ENCODE measurements at places on chromosomes 12 and 14.
A peak's percentile ranks its signal among the peaks of the same experiment; 100 is the strongest.

DNA sequence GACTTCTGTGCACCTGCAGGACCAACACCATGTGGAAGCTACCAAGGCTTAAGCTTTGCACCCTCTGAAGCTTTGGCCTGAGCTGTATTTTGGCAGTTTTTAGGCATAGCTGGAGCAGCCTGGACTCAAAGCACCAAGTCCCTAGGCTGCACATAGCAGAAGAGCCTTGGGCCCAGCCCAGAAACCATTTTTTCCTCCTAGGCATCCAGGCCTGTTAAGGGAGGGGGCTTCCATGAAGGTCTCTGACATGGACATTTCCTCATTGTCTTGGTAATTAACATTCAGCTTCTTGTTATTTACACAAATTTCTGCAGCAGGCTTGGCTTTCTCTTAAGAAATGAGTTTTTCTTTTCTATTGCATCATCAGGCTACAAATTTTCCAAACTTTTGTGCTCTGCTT is 475.8 kb upstream of the FLRT2 start:
- DNase-seq, result no peak

DNA sequence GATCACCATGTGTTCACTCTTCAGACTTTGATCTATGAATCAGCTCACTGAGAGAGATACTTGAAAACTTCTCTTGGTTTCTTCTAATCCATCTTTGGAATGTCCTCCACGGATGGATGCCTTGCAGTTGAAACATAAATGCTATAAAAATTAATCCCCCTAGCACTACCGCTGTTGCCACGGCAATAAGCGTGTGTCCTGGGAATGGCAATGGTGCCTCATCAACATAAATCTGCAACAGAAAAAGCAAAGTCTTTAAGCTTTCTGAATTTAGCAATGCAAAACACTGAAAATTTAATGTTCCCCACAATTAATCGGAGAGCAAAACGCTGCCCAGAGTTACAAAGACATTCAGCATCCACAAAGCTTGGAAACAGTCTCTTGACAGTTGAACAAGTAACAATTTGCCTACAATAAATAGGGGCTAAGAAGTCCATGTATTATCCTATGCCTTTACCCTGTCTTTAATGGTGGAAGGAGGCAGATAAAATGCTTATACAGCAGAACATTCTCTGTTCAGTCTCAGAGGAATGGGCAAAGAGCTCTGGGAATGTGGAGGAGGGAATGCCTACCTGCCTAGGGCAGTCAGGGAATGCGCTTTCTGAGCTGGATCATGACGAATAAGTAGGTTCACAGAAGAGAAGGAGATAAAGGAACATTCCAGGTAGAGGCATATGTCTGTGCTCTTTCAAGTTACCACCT is 70.9 kb upstream of the PPP4R3A start:
- DNase-seq, result no peak

DNA sequence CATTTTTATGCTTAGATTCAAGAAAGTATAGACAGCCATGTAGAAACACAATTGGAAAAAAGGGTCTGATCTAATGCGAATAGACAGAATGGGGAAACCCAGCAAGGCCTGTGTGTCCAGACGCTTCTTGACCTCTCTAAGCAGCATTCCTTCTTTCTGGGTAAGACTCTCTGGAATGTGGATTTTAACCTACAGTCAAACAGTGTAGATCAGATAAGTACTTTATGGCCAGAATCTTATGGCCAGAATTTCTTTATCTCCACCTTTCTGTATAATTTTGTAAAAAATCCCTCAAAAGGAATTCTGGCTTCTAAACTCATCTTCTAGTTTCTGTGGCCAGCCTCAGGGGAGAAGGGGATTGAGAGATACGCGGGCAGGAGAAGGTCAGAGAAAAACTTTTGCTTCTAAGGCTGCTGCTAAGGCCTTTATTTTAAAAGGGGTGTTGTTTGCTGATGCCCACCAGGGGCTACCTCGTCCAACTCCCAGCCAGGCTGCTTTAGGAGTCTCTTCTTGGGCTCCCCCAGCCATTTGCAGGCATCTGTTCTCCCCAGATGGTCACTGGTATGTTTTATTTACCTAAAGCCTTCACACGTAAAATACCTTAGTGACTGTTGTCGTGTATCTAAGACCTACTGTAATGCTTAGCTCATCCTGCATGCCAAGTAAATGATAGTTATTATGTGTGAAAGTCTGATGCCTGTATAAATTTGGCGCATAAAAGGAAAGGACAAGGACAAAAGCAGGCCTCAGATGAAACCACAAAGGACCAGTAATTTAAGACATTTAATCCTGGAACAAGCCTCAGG is 68.4 kb downstream of the ANO6 start:
- DNase-seq, result no peak

DNA sequence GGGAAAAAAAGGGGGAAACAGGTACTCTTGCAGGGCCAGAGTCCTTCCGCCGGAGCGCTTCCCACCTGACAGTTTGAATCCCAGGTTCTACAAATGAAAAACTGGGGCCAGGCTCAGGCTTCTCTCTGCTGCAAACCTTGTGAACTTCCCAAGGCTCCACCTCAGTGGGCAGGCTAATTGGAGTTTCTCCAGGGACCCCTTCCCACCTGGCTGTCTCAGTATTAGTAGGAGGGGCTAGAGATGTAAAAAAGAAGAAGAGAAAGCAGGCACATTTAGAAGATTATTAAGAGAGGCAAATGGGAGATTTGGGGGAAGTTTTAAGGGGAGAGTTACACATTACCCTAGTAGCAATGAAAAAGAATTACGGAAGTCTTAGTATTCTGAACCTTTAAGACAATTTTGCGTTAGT is 20.0 kb upstream of the CLEC2D start:
- no peak for DNase-seq

DNA sequence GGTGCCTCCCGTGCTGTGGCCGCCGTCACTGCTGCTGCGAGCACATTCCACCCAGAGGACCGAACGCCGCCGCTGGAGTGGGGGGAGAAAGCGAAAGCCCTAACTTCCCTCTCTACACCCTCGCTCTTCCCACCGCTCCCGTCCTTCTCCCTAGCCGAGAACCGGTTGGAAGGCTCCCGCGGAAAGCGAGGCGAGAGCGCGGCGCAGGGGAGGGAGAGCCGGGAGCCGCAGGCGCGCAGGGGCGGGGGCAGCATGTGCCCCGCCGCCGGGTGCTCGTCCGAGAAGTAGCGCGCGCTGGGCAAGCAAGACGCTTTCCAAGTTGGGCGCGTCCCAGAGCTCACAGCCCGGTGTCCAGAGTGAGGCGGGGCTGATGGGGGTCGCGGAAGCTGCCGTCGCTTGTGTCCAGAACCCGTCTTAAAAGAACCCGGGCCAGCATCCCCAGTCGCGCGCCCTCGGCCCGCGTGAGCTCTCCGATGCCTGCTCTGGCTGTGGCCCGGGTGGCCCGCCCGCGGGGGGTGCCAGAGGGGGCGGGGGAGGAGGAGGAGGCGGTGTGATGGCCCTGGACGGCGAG is at the start of gene TRHDE:
TRHDE (plus strand) TSS at position 280 of the 571 bp plus-strand sequence; CDS start at position 554, 274 bp downstream.
- DNase-seq, result no peak

- peak; percentile 70 for DNase-seq
Observed at GRCh38 chr14:23071244-23071920, 14.1 kb upstream of the CDH24 start.

DNA sequence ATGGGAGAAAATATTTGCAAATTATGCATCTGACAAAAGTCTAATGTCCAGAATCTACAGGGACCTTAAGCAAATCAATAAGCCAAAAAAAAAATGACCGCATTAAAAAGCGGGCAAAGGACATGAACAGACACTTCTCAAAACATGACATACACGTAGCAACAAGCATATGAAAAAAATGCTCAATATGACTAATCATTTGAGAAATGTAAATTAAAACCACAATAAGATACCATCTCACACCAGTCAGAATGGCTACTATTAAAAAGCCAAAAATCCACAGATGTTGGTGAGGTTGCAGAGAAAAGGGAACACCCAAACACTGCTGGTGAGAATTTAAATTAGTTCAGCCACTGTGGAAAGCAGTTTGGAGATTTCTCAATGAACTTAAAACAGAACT is 16.1 kb downstream of the PAWR start:
- no peak for DNase-seq

- no peak for DNase-seq
Observed at GRCh38 chr12:26830783-26831551, 2.0 kb downstream of the ITPR2 start.

- no peak for DNase-seq
Observed at GRCh38 chr14:79721399-79722084, 489.8 kb downstream of the DIO2 start.

- no peak for DNase-seq
Observed at GRCh38 chr12:119412811-119413794, 78.6 kb downstream of the CCDC60 start.

DNA sequence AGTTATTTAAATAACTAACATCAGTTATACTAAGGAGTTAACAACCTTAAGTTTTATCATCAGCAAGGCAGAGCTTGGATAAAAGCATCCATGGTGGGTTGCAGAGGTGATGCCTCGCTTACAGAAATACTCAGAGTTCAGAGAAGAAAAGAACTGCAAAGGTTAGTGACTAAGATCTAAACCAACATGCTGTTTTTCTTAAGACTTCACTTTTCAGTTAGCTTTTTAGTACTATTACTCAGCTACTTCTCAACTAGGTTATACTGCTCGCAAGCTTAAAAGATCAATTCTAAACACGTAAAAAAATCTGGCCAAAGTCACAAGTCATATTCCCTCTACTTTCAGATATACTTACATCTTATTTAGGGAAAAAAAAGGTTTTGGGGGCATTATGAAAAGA is 2.8 kb downstream of the PPP1CC start:
- DNase-seq, result no peak

DNA sequence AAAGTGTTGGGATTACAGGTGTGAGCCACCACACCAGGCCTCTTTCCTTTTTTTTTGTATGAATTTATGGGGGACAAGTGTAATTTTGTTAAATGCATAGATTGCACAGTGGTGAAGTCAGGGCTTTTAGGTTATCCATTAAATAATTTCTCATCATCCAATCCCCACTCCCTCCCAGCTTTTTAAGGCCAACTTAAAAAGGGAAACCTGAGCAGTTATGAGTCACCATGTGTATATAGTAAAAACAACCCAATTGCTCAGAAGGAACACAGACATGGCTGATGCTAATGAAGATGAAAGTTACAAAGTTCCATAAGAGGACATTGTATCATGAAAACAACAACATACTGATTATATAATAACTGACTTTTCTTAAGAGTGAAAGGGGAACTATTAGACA is 25.6 kb upstream of the ARID2 start:
- no peak for DNase-seq

DNA sequence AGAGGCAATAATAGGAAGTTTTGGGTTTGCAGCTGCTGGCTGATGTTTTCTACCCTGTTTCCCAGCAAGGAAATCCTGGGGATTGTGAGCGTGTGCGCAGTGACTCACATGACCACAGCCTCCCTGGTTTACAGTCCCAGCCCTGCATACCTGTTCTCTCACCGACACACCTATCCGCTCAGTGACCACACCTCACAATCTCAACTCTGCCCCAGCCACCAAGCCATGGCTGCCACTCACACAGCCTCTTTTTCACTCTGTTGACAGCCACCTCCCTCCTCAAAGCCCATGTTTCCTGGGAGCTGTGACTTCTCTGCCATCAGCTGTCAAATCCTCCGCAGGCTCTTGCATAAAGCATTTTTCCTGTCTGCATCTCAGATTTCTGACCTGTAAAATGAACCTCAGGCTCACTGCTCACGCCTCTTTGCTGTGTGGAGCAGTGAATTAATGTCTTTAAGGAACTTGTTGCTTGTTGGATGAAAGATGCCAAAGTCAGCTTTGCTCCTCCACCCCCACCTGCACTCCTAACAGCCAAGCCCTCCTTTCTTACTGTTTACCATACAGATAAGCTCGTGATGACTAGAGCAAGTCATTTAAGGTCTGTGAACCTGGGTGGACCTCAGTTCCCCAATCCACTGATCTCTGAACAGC is 43.5 kb downstream of the B4GALNT3 start:
- no peak for DNase-seq

GRCh38 chr14:65332141-65332871 is 80.2 kb upstream of the FUT8 start:
- DNase-seq, result no peak

- no peak for DNase-seq
Observed at GRCh38 chr12:31582155-31582554, 8.8 kb downstream of the DENND5B start.

- DNase-seq, result no peak
Observed at GRCh38 chr12:47839214-47839876, 19.6 kb upstream of the HDAC7 start.

GRCh38 chr14:50600849-50601248 is 40.9 kb downstream of the ATL1 start:
- DNase-seq, result no peak

DNA sequence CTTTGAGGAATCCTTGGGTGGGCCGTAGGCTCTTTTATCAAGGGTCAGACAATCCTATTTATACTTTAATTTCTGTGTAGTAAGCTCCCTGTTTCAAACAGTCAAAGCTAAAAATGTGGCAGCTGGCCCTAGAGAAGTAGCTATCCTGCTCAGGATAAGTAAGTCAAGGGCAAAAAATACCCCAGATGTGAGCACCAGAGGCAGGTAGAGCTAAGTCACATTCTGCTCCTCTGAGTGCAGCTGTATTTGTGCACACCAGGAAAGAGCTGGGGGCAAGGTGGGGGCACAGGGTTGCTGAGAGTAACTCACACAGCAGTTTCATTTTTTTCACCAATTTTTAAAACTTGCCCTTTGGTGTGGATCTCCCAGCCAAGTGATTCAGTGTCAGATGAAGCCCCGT is 5.3 kb downstream of the ETV6 start:
- DNase-seq, result no peak

- no peak for DNase-seq
Observed at GRCh38 chr12:16136219-16136988, 141.1 kb downstream of the SLC15A5 start.

DNA sequence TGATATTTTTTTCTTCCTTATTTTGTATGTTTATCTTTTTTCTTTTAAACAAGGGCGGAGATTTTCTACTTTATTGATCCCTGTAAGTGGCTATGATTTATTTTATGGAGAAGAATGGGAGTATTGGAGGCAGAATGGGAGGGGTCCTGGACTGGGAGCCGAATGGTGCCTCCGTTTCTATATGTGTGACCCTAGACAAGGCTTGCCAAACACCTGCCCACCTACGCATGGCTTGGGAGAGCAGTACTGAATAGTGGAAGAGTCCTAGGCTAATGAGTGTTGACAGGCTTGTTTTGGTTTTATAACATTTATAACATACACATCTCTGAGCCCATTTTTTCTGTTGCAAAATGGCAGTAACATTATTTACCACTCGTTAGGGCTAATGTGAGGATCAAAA is 29.0 kb downstream of the STK38L start:
- DNase-seq, result no peak

DNA sequence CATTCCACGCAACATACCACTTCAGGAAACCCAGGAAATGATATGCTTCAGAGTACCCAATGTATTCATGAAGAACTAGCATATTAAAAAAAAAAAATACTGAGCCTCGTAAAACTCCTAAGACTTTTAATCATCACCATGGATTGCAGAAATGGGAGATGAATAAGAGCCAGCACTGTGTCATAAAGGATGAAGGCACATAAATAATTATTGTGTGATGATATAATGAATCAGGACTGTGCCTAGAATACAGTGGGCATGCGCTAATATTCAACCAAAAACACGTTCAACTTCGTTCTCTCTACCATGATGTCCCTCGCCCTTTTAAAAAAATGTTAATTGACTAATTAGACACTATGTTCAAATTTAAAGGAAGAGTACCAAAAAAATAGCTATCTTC is 68.7 kb downstream of the CIT start:
- DNase-seq, result no peak
